ENCODE measurements at places on chromosomes 4 and X. TPM values are rescaled to one million over a fixed set of nuclear protein-coding genes. Genes with fewer than 3 reads are reported as not detected.

DNA sequence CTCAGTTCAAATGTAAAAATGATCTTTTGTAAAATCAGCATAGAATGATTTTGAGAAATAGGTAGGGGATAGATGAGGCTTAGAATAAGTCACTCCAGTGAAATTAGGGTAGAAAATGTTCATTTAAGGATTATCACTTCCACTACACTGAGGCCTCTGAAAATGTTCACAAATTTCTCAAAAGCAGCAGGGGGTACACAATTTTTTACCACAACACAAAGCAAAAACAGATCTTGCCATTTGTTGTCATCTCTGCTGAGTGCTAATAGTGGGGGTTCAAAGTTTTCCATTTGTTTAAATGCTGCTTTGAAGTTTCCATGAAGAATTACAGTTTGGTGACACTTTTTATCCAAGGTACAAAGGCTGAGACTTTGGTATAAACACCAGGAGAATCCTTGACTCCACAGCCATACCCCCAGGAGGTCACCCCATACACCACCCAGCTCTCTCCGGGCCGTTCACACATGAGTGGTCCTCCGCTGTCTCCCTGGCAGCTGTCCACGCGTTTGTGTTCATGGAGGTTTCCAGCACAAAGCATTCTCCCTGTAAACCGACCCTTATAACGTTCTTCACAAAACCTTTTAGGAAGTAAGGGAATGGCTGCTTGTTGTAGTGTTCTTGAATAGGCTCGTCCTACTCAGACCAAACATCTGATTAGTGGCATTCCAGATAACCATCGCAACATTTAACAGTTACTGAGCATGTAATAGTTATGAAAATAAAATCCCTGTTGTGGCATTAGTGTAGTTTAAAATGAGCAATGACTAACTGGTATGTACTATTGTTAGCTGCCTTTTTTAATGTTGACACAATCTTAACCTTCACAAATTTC, 71.0 kb downstream of the PRSS12 start:
- H3K27ac ChIP-seq: peak overlapping the region; percentile 45
- peaks cover 13% of the 10 kb centered on the region for H3K4me1 ChIP-seq
- peak; percentile 20 for DNase-seq
- H3K4me3 ChIP-seq: no peak overlapping the region

- no peak overlapping the region for H3K27ac ChIP-seq
- no peak overlapping the region for H3K4me3 ChIP-seq
- H3K27me3 ChIP-seq: peaks cover 4% of the 10 kb centered on the region
Observed at GRCh38 chr4:10727140-10727880, 42.7 kb upstream of the CLNK start.

- H3K36me3 ChIP-seq: no peaks in the 10 kb centered on the region
- H3K27ac ChIP-seq: no peak overlapping the region
Observed at GRCh38 chr4:19659101-19659500, 592.6 kb upstream of the SLIT2 start.

DNA sequence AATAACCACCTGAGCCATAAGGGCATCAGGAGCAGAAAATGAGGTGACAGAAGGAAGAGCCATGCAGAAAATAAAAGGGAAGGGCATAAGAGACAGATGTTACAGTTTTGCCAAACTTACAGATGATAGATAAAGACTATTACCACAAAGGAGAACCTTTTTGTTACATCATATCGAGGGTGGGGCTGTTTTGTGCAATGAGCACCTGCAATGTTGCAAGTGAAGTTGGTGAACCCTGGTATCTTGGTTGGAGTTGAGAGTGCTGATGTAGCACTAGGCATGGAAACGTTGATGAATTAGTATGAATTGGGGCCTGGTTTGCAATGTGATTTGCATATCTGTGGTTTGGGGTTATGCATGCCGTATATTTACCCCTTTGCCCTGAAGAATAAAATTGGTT, 119.8 kb upstream of the TEX13D start:
- no peak overlapping the region for H3K27ac ChIP-seq
- no peaks in the 10 kb centered on the region for H3K27me3 ChIP-seq
- no peak for DNase-seq

DNA sequence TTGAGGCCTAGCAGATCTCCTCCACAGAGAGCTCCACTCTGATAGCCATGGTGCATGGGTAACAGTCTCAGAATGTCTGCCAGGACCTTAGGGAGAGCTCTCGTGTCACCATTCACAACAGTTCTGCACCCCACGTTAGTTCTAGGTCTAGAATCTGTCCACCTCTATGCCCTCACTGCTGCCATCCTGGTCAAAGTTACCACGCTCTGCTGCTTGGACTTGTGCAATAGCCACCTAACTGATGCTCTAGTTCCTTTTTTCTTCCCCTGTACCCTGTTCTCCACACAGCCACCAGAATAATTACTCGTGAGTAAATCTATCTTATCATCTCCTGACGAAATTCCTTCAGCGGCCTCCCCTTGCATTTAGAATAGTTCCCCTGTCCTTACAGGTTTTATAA, 268.8 kb upstream of the GATB start:
- H3K27me3 ChIP-seq: peaks cover 6% of the 10 kb centered on the region
- no peak for DNase-seq
- no peaks in the 10 kb centered on the region for H3K4me1 ChIP-seq
- no peak overlapping the region for H3K4me3 ChIP-seq
- H3K36me3 ChIP-seq: no peaks in the 10 kb centered on the region

DNA sequence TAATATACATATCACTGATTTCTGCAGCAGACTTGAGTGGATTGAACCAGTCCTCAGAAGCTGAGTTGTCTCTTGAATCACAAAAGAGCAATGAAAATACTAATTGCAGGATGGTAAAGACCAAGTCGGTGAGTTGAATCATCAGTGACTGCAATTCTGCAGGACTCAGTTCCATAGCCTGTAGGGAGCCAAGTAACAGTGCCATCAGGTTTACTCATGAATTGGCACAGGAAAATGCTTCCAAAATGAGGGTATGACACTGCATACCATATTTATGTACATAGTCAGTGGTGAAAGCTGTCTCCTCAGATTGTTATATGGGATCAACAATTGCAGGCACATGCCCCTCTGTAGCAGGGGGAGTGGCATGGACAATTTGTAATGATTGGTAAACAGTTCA, 192.8 kb downstream of the CCNG2 start:
- H3K27ac ChIP-seq: no peak overlapping the region
- no peak overlapping the region for H3K4me3 ChIP-seq
- no peaks in the 10 kb centered on the region for H3K27me3 ChIP-seq
- no peaks in the 10 kb centered on the region for H3K36me3 ChIP-seq

GRCh38 chr4:174494726-174495125, 27.6 kb downstream of the HPGD start:
- no peaks in the 10 kb centered on the region for H3K36me3 ChIP-seq
- no peak overlapping the region for H3K4me3 ChIP-seq
- no peaks in the 10 kb centered on the region for H3K27me3 ChIP-seq
- H3K4me1 ChIP-seq: no peaks in the 10 kb centered on the region

- no peaks in the 10 kb centered on the region for H3K4me1 ChIP-seq
- no peak overlapping the region for H3K27ac ChIP-seq
Observed at GRCh38 chr4:99161373-99162099, 17.4 kb upstream of the ADH4 start.

MAEA gene
- 86.5 TPM for total RNA-seq

APOO gene
- 59.8 TPM for total RNA-seq

RBBP7 gene
- total RNA-seq: 169 TPM
